ENCODE measurements at places on chromosomes 4 and X.

DNA sequence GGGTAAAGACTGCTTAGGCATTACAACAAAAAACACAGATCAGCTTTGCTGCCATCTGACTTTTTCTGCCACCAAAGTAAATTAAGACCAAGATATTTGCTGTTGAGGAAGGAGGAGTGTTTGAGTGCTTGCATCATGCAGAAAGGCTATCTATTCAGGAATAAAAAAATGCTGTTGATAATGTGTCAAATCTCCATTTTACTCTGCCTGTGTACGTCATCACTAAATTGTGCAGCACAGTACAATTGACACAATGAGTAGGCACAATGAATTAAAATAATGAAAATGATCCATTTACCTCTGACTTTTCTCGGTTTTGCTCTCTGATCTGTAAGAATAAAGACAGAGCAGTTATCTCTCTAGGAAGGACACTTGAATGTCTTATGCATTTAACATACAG is 56.3 kb downstream of the NKX6-1 start:
- no peak for DNase-seq

DNA sequence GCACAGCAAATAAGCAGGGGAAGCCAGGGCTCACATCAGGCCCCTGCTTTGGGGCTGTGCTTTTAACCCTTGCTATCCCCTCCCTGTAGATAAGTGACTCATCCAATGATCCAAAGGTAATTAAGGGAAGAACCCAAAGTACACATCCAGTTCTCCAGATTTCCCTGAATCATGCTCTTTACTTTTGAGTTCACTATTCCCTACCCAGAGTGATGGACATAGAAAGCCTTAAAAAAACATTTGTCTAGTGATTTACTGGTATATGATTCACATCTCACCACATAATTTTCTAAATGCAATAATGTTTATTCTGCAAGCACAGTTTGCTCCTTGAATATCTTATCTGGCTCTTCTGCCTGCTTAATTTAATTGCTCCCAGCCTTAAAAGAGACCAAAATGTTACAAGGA is 136.2 kb downstream of the PPP3CA start:
- DNase-seq, result peak; percentile 72

GRCh38 chr4:52366191-52366590 is 292.9 kb downstream of the USP46 start:
- no peak for DNase-seq

DNA sequence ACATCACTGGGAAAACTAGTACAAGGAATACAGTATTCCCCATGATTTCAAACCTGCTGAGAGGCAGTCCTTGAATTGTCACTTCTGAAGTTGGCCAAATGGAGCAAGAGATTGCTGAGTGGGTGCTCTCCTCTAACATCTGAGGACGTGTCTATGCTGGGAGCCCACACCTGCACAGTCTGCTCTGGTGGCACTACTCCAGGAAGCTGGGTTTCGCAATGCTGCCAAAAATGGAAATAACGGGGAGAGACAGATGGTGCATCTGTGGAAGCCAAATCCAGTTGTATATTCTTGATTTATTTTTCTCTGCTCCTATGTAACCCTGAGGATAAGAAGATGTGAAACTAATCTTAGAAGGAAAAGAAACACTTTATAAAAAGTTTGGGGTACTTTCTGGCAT is 240.1 kb upstream of the CTSO start:
- no peak for DNase-seq

DNA sequence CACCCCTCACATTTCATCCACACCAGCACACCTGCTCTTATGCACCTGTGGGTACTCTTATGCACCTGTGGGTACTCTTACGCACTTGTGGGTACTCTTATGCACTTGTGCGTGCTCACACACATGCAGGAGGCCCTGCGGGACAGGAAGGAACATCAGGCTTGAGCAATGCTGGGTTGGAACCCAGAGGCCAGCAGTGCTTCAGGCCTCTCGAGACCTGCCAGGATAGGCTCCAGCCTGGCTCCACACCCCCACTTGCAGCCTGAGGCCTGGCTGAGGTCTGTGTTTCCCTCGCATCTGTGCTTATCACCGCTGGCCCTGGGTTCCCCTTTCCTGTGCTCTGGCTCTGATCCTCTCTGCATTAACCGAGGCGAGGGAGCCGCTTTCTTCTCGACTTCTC is 34.7 kb downstream of the SORCS2 start:
- no peak for DNase-seq

GRCh38 chr4:145808021-145808650 is 128.2 kb downstream of the C4orf51 start:
- DNase-seq, result peak; percentile 96

DNA sequence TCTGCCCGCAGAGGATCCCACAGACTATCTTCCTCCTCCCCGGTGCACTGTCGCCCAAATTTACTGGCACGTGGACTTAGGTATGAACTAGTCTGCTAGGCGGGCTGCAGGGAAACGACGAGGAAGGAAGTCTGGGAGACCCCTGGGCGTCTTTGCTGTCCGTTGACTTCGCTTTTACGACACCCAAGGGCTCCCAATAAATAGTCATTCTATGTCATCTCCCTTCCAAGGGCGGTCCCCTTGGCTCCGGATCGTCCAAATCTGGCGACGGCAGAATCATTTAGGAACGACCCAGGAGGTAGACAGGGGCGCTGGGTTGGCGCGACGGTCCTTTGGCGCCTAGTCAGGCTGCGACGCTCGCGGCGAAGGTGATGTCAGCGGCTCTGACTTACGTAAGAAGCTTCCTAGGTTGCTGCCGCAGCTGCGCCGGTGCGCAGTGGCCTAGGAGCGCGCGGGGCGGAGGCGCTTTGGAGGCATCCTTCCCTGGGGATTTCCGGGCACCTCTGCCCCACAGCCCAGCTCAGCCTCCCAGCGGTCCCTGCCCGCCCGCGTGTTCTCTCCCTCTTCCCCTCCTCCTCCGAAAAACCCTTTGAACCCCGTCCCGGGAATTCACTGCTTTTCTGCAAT is 2.2 kb downstream of the NHS start:
- DNase-seq, result peak; percentile 75

DNA sequence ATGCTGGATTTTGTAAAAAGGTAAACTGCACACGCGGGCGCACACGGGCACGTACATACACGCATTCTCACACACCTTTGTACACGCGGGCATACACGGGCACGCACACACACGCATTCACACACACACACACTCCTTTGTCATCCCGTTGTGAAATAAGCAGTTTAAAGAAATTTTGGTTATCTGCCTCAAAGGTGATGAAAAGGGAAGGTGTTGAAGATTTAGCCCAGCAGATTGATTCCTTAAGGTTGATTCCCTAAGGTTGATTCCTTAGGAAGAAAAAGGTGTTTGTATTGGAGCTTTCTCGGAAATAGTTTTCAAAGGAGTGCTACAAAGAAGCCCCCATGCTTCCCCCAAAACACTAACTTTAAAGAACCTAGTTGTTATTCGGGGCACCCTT is 693 bp downstream of the ATP10D start:
- DNase-seq, result no peak

Measured in HT1080 (cell line).